Body of pancreas (tissue), 4 donors: ENCODE measurements at places on chromosomes 6 and 20.

- no peak for DNase-seq
- no peaks in the 10 kb centered on the region for H3K4me1 ChIP-seq
- no peaks in the 10 kb centered on the region for H3K27me3 ChIP-seq
- no peaks in the 10 kb centered on the region for H3K36me3 ChIP-seq
- no peak overlapping the region for H3K27ac ChIP-seq
Observed at GRCh38 chr20:32945710-32946221, 58.5 kb downstream of the SUN5 start.

GRCh38 chr6:99064834-99065233 is 117.1 kb upstream of the FBXL4 start:
- no peaks in the 10 kb centered on the region for H3K4me1 ChIP-seq
- H3K36me3 ChIP-seq, result no peaks in the 10 kb centered on the region
- no peak overlapping the region for H3K27ac ChIP-seq
- DNase-seq, result no peak
- H3K27me3 ChIP-seq, result no peaks in the 10 kb centered on the region

DNA sequence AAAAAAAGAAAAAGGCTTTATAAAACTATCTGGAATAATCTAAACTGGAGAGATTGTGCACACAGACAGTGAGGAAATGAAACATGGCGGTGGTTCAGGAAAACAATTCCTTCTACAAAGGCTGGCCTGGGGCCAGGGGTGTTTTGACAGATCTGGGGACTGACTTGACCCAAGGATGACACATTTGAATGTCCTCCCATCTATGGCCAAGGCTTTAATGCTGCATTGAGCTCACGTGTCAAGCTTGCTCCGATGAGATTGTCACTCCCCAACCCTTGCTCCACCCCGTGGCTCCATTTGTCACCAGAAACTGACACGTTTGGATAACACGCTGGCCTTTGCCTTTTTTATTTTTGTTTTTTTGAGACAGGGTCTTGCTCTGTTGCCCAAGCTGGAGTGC is 156.1 kb downstream of the ZFP64 start:
- H3K4me1 ChIP-seq, result peaks cover 4% of the 10 kb centered on the region
- H3K36me3 ChIP-seq, result no peaks in the 10 kb centered on the region
- no peak for DNase-seq

- H3K4me3 ChIP-seq, result no peak overlapping the region
- DNase-seq, result no peak
- no peaks in the 10 kb centered on the region for H3K27me3 ChIP-seq
- H3K4me1 ChIP-seq, result peaks cover 30% of the 10 kb centered on the region
- H3K27ac ChIP-seq, result no peak overlapping the region
Observed at GRCh38 chr20:33570743-33571142, 80.8 kb downstream of the CBFA2T2 start.

DNA sequence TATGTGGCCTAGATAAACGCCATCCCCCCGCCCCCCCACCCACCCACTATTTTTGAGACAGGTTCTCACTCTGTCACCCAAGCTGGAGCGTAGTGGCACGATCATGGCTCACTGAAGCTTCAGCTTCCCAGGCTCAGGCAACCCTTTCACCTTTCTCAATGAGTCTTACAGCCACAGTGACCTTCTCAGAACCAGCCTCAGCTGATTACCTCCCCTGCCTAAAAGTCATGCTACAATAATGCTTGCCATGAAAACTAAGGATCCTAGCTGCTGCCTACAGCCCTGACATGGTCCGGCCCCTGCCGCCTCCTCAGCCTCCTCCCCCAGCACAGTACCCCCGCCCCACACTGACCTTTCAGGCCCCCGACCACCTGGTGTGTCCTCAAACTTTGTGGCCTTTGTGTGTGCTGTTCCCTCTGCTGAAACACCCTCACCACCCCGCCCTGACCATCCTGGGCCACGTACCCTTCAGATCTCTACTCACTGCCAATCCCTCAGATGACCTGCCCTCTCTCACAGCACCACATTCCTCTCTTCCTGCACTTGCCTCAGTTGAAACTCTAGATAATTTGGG is 31.3 kb downstream of the PNPLA1 start:
- no peaks in the 10 kb centered on the region for H3K36me3 ChIP-seq
- H3K4me3 ChIP-seq, result no peak overlapping the region
- no peak for DNase-seq
- no peak overlapping the region for H3K27ac ChIP-seq

- no peaks in the 10 kb centered on the region for H3K27me3 ChIP-seq
- H3K4me3 ChIP-seq, result no peak overlapping the region
- no peaks in the 10 kb centered on the region for H3K4me1 ChIP-seq
- no peak overlapping the region for H3K27ac ChIP-seq
- H3K36me3 ChIP-seq, result no peaks in the 10 kb centered on the region
Observed at GRCh38 chr20:15674253-15675060, 898.8 kb downstream of the KIF16B start.

- no peak overlapping the region for H3K4me3 ChIP-seq
- H3K27me3 ChIP-seq, result no peaks in the 10 kb centered on the region
- no peaks in the 10 kb centered on the region for H3K4me1 ChIP-seq
- no peak for DNase-seq
Observed at GRCh38 chr6:24054388-24054787, 71.6 kb upstream of the NRSN1 start.

DNA sequence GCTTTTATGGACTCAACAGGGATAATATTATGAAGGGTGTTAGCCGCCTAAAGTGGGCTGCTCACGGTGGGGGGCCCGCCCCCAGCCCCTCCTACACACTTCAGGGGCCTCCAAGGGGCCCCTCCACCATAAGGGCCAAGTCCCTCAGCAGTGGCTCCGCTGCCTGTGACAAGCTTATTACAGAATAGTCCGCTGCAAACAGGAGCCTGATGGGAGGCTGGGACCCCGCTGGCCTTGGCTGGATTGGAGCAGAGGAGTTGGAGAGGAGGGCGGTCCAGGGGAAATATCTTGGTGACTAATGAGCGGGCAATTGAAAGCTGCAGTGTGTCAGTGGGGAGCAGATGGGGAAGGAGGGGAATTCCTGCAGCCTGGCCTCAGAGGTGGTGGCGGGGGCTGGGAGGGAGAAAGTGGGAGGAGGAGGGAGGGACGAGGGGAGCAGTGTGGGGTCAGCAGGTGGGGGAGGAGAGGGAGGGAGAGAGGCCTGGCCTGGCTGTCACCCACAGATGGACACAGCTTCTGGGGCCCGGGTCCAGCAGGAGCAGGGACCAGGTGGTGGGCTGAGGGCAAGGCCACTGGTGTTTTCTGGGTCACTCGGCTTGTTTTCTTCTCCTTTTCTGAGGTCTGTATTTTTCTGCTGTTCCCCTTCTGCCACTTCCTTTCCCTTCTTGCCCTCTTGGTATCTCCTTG is 57.6 kb upstream of the FOXP4 start:
- no peak overlapping the region for H3K27ac ChIP-seq
- no peaks in the 10 kb centered on the region for H3K36me3 ChIP-seq
- H3K4me1 ChIP-seq, result no peaks in the 10 kb centered on the region
- no peaks in the 10 kb centered on the region for H3K27me3 ChIP-seq

GRCh38 chr6:131602781-131603312 is 25.2 kb downstream of the MED23 start:
- no peak for DNase-seq
- H3K4me1 ChIP-seq, result no peaks in the 10 kb centered on the region
- H3K36me3 ChIP-seq, result no peaks in the 10 kb centered on the region
- H3K4me3 ChIP-seq, result no peak overlapping the region

DNA sequence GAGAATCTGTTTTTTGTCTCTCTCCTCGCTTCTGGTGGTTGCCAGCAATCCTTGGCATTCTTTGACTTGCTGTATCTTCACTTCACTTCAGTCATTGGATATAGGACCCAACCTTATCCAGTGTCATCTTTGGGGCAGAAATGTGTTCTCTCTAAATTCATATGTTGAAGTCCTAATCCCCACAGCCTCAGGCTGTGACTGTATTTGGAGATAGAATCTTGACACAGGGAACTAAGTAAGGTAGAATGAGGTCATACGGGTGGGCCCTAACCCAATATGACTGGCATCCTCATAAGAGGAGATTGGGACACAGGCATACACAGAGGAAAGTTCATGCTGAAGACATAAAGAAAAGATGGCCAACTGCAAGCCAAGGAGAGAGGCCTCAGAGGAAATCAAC is 51.9 kb upstream of the TPD52L1 start:
- H3K27me3 ChIP-seq, result no peaks in the 10 kb centered on the region
- peaks cover 4% of the 10 kb centered on the region for H3K4me1 ChIP-seq
- no peak overlapping the region for H3K27ac ChIP-seq
- H3K36me3 ChIP-seq, result no peaks in the 10 kb centered on the region
- no peak overlapping the region for H3K4me3 ChIP-seq

DNA sequence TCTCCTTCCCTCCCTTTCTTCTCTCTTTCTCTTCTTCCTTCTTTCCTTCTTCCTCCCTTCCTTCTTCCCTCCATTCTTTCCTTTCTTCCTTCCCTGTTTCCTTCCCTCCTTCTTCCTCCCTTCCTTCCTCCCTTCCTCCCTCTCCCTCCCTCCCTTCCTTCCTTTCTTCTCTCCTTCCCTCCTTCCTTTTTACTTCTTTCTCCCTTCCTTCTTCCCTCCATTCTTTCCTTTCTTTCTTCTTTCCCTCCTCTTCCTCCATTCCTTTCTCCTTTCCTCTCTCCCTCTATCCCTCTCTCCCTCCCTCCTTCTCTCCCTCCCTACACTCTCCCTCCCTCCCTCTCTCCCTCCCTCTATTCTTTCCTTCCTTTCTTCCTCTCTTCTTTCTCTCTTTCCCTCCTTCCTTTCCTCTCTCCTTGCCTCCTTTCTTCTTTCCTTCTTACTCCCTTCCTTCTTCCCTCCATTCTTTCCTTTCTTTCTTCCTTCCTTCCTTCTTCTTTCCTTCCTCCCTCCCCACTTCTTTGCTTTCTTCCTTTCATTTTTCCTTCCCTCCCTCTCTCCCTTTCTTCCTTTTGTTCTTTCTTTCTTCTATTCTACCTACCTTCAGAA is 200.4 kb upstream of the SSTR4 start:
- H3K4me1 ChIP-seq, result peaks cover 9% of the 10 kb centered on the region
- no peaks in the 10 kb centered on the region for H3K36me3 ChIP-seq
- no peak overlapping the region for H3K4me3 ChIP-seq

- no peaks in the 10 kb centered on the region for H3K36me3 ChIP-seq
- H3K27me3 ChIP-seq, result no peaks in the 10 kb centered on the region
- H3K4me1 ChIP-seq, result no peaks in the 10 kb centered on the region
- no peak for DNase-seq
- no peak overlapping the region for H3K27ac ChIP-seq
- no peak overlapping the region for H3K4me3 ChIP-seq
Observed at GRCh38 chr6:53151676-53152075, 3.0 kb upstream of the GCM1 start.

GRCh38 chr6:106360989-106361430 is 493 bp downstream of the CRYBG1 start:
- peaks cover 7% of the 10 kb centered on the region for H3K4me1 ChIP-seq
- H3K27me3 ChIP-seq, result no peaks in the 10 kb centered on the region
- DNase-seq, result peak; percentile 25
- peak overlapping the region; percentile 67 for H3K27ac ChIP-seq
- no peaks in the 10 kb centered on the region for H3K36me3 ChIP-seq
